ENCODE measurements at places on chromosomes 12 and 14.
A peak's percentile ranks its signal among the peaks of the same experiment; 100 is the strongest.

- DNase-seq = no peak
Observed at GRCh38 chr12:114799574-114800487, 115.9 kb upstream of the TBX3 start.

DNA sequence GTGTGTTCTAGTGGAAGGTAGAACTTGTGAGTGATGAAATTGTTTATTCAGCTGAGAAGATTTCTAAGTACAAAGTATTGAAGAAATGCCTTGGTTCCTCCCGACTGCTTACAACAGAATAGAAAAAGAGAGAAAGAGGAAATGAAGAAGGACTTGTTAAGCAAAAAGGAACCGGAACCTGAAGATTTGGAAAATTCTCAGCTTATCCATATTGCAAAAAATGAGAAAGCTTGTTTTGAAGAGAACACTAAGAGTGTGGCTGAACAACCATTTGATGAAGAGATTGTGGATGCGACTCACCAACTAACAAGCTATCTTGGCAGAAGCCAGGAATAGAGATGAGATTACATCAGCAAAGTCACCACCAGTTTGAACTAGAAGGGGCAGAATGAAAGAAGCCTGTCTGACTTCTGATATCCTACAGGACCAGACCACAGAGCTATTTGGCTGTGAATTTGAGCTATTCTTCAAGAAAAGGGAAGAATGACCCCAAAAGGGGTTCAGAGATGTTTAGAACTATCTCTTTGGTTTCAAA lies 15.1 kb downstream of the NDUFA9 start:
- DNase-seq = no peak

DNA sequence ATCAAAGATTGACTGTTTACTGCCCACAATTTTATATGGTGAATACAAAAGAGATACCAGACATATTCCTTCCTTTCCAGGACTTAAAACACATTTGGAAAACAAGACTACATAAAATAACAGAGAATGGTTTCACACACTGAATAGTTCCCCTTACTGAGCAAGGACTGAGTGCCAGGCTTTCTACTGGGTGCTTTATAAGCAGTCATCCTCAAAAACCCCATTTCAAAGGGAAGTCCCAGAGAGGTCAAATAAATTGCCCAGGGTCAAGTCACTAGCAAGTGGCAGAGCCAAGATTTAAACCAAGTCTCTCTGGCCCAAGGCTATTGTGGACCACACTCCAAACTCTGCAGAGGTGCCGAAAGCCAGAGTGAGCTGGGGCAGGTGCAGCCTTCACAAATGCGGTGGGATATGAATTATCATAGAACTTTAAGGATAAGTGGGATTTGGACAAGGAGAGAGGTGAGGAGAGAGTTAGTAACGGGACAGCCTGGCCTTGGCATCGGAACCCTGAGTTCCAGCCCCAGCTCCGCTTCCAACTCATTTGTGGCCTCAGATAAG lies 9.1 kb upstream of the RPAP3 start:
- peak; percentile 46 for DNase-seq

DNA sequence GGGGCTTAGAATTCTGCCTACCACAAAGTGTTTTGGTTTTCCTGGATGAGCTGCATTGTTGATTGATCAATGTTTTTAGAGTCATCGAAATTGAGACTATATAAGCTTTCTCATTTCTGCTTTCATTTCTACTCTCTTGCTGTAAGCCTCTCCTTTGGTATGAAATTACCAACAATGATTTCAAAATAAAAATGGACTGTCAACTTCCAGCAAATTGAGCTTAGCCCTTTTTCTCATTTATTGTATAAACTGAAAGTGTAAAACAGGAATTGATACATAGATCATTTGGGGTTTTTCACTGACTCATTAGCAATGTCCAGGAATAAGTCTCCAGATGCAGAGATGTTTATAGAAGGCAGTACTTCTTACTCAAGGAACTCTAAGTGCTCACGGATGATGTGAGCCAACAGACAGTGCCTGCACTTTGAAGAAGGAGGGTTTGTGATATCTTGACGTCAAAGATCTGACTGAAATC lies 20.0 kb upstream of the PCNX1 start:
- DNase-seq = peak; percentile 75

DNA sequence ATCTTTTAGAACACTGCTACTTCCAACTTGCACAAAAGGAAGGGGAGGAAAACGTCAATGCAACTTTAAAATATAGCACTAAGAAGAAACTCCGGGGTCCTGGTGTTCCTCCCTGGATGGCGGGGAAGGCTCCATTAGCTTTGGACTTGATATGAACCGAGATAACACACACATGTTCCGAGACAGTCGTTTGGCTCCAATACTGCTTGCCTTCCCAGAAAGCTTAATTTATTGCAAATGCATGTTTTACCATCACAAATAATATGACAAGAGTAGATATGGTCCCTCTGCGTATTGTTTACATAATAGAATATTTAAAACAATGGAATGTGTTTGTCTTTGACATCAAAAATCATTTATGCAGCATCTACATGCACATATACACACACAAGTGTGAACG lies 87.6 kb upstream of the CLMN start:
- no peak for DNase-seq

GRCh38 chr12:94863321-94864035 lies 140.0 kb downstream of the NDUFA12 start:
- DNase-seq = no peak

GRCh38 chr14:103316721-103317121 lies 17.3 kb upstream of the EIF5 start:
- no peak for DNase-seq

- DNase-seq = no peak
Observed at GRCh38 chr12:103382736-103383346, 112.9 kb downstream of the C12orf42 start.

- DNase-seq = peak; percentile 5
Observed at GRCh38 chr12:27771481-27772327, 8.3 kb upstream of the KLHL42 start.

DNA sequence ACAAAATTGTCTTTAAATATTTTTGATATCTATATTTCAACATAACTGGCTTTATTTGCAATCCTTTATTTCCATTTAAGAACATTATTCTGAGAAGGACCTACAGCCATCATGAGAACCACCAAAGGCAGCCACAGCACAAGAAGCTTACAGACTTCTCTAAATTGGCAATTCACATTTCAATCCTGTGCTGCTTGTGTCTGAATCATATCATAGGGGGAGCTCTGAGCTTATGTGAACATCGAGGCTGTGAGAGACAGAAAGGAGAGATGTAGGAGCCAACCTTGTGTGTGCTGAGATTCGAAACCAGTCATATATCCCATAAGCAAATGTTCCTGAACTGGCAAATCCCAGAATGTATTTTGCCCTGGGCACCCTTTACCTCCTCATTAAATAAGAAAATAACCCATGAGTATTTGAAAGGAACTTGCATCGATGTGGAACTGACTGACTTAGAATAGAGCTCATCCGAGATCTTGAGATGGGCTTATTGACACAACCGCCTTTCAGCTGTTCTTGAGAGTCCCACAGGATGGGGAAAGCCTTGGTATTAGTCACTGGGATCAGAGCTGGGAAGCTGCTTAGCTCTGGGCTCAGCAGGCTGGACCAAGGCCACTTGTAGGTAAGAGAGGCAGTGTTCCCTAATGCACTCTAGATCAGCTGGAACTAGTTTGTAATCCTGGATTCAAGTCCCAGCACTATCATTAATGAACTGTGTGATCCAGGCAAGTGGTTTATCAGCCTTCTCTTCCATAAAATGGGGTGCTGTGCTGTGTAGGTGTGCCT lies 329.8 kb downstream of the CACNA1C start:
- DNase-seq = no peak

DNA sequence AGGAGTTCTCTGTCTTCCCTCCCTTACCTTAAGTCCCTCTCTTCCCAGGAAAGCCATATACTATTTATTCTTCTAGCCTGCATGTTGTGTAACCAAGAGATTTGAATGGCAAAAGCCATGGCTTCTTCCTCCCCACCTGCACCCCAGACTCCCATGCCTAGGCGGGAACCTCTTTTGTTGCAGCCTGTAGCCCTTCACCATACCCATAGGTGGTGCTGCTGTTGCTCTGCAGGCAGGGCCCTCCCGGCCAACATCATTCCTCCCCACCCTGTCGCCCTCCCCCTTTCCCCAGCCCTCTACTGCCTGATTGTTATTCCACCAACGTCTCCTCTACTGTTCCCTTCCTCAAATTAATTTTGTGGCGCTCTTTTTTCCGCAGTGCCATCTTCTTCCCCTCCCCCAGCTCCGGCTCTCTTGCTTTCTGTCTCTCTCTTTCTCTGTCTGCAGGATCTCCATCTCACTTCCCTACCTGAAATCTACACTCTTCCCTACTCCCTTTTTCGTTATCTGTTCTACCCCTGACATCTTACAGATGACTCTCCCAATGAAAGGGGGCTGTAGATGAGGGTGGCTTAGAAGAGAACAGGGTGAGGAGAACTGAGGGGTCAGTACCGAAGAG lies 13.8 kb downstream of the NGDN start:
- no peak for DNase-seq

GRCh38 chr12:82688596-82688995 lies 1.9 kb downstream of the TMTC2 start:
- DNase-seq = no peak

DNA sequence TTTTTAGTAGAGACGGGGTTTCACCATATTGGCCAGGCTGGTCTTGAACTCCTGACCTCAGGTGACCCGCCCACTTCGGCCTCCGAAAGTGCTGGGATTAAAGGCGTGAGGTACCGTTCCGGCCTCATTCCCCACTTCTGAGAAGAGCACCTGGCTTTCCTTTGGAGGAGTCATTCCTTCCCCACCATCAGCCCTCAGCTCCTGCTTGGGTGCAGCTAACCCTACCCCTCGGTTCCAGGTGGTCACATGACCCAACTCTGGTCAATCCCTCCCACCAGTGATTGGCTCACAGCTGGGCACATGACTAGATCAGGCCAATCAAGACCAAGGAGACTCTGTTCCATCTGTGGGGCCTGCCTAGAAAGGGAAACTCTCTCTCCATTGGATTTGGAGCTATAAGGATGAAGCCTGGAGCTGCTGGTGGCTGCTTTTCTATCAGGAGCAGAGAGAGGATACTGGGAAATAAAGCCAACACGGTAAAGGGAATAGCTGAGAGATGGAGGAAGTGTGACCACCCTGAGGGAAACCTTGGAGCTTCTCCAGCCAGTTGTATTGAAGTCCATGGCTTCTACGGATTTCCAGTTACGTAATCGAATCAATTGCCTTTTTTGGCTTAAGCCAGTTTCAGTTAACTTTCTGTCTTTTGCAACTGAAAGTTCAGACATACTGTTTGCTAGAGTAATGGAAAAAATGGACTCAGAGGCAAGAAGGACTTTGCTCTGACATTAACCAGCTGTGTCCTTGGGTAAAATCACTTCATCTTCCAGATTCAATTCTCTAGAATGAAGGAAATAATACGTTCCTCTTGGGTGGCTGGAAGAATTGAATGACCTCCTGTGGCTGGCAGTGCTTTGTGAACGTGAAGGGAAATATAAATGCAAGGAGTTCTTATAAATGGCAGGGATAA lies 19.7 kb upstream of the IFT81 start:
- no peak for DNase-seq
